ENCODE measurements at places on chromosomes 11 and 22. TPM values are rescaled to one million over a fixed set of nuclear protein-coding genes. Genes with fewer than 3 reads are reported as not detected.

Gene FERMT3
- 6.2 TPM for total RNA-seq

Gene CYP2D6
- 3.2 TPM for total RNA-seq

Gene ZNF214
- total RNA-seq: 2.4 TPM

Gene TBC1D22A
- 25.3 TPM for total RNA-seq

Gene E2F8
- 0.92 TPM for total RNA-seq

Gene GUCD1
- total RNA-seq: 83.8 TPM
